ENCODE measurements at places on chromosomes 2 and 18.
A peak's percentile ranks its signal among the peaks of the same experiment; 100 is the strongest.

GRCh38 chr2:191676790-191677645 lies 918 bp upstream of the NABP1 start:
- DNase-seq = peak; percentile 48

DNA sequence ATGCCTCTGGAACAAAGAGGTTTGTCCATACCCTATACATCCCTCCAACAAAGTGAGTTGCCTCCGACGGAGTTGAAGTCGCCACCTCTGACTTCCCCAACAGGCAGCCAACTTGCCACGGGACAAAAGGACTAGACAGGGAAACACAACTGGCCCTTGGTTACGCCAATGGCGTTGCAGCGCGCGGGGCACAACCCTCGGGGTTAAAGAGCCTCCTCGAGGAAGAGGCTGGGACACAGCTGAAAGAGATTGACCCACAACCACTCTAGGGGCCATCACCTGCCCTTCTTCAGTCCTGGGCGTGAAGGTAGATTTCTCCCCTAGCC lies 545 bp downstream of the GTF3C2 start:
- DNase-seq = no peak

- DNase-seq = no peak
These were observed 2.7 kb upstream of the VIT start for GRCh38 chr2:36693825-36694224.

DNA sequence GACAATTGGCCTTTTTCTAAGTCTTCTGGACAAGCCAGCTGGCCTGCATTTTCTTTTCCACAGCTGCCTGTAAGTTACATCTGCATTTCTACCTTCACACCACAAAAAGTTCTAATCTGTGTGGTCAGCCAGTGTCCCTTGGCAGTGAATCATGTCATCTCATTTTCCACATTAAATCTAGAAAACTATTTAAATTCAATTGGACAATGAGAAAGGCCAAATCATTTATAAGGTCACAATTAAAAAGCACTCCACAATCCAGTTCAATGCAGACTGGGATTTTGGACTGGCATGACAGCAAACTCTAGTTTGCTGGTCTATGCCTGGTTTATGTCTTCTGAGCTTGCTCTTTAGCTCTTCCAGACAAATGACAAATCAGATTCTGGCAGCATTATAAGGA lies 494.2 kb upstream of the SPHKAP start:
- DNase-seq = no peak

DNA sequence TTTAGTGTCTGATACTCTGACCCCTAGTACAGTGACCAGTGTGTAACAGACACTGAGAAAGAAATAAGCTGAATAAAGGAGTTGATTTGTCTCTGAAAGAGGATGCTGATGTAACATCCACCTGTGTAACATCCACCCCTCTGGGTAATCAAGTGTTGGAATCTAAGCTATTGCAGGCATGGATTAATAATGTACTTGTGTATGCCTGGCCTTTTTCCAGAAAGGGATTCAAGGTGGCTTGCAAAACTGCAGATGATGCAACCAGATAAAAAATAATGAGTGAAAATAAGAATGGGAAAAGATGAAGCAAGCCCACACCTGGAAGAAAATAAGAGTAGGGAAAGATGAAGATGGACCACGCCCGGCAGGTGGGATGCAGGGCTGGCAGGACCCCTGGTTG lies 48.2 kb upstream of the FOXI3 start:
- no peak for DNase-seq

DNA sequence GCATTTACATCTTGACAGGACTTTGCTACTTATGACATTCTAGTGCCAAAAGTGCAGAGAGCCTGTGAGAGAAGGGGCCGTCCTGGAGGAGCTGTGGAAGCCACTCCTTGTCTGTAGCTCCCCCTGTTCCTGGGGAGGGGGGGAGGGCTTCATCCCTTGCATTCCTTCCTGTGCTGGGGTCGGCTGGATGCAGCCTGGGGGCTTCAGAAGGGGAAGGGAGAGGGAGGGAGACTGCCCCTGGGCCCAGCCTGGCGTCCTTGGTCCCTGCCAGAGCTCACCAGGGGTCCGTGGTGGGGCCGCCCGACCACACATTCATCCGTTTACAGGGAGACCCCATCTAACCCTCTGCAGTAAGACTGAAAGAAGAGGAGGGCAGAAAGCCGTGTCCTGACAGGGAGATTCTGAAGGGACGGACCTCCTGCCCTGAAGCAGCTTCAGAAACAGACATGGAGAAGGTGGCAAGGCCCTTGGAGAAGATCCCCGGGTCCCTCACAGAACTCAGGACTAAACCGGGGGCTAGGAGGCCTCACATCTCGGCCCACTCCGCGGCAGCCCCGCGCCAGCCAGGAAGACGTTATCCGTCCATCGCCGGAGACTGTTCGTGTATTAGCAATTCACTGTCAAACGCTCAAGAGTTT lies 258.3 kb upstream of the SALL3 start:
- DNase-seq = no peak

- no peak for DNase-seq
These were observed 291.2 kb downstream of the SS18 start for GRCh38 chr18:25799231-25799630.

DNA sequence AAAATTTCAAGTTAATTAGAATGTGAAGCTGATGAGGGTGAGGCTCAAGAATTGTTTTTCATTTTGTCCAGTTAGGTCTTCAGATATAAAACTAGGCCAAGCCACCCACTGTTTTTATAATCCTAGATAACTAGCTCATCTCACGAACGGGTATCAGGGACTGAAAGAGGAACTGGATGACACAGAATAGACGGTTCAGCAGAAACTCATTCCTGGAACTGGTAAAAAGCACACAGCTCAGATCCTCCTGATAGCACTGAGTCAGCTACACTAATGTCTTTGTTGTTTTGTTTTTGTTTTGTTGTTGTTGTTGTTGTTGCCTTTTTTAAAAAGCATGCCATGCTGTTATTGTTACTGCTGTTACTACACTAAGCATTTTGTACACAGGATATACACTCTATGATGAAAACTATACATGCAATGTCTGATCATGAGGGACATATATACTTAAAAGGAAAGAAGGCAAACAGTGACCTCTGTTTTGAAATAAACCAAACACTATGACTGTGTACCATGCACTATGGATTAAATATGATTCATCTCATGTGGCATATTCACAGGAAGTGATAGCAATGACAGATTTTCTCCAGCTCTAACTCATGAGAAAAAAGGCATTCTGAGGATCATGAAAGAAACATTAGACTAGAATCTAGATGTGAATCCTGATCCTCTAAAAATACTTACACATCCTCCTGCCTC lies 437.6 kb downstream of the NCKAP5 start:
- DNase-seq = no peak

GRCh38 chr18:55968550-55968949 lies 380.6 kb upstream of the TCF4 start:
- no peak for DNase-seq
